ENCODE measurements at places on chromosomes 12 and 14.
A peak's percentile ranks its signal among the peaks of the same experiment; 100 is the strongest.

DNA sequence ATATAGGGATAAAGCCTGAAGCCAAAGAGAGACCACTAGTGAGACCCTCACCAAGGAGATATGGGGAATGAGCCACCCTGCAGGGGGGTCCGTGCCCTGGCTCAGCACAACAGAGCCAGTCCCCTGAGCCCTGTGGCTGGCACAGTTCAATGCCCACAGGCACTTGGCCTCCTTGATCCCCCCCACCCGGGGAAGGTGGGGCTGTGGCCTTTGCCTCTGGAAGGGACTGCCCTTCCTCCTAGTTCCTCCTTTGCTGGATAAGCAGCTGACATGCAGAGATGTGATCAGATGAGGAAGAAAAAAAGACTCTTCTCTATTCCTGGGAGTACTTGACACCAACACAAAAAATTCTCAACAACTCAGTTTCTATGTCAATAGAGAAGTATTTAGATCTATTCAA lies 19.9 kb downstream of the TTC7B start:
- DNase-seq = no peak

GRCh38 chr14:29220072-29220471 lies 453.5 kb downstream of the FOXG1 start:
- peak; percentile 99 for DNase-seq

GRCh38 chr12:90015228-90015627 lies 306.6 kb upstream of the ATP2B1 start:
- DNase-seq = no peak

DNA sequence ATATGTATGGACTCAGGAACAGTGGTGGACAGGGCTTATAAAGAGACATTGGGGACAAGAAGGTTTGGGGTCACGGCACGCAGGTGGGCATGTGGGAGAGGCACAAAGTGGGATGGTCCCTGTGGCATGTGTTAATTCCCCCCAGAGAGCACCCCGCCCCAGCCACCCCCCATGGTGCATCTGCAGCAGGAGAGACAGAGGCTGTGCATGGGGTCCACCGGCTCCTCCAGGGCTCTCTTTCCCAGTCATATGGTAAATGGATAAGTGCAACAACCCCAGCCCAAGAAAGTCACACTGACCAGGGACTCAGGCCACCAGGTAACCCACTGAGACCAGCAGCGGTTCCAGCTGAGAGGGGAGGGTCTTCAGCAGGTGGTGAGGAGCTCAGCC lies 242.1 kb downstream of the BCL11B start:
- no peak for DNase-seq

- no peak for DNase-seq
These were observed 95.6 kb downstream of the CPNE8 start for GRCh38 chr12:38809832-38810231.

- no peak for DNase-seq
These were observed 6.4 kb upstream of the HMGA2 start for GRCh38 chr12:65817866-65818265.

DNA sequence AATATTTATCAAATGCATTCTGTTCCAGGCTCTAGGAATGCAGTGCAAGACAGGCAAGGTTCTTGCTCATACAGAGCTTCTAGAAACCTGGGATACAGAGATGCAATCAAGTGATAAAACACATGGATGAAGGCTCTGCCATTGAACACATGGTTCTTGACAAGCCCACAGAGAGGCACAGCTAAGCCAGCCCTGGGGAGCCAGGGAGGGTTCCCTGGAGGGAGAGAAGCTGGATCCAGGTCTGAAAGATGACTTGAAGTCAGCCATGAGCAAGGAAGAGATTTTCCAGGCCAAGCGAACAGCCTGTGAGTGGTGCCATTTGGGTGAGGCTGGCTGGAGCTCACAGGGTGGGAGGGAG lies 66.2 kb downstream of the IRF2BPL start:
- peak; percentile 46 for DNase-seq

GRCh38 chr12:108570743-108571608 lies 8.6 kb downstream of the ISCU start:
- DNase-seq = peak; percentile 31

DNA sequence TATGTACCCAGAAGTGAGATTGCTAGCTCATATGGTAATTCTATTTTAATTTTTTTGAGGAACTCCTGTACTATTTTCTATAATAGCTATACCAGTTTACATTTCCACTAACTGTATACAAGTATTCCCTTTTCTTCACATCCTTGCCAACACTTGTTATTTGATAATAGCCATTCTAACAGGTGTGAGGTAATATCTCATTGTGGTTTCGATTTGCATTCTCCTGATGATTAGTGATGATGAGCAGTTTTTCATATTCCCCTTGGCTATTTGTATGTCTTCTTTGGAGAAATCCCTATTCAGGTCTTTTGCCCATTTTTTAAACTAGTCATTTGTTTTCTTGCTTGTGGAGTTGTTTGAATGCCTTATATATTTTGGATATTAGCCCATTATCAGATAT lies 121.3 kb downstream of the BBS10 start:
- no peak for DNase-seq

GRCh38 chr12:60174941-60175340 lies 579.1 kb downstream of the SLC16A7 start:
- no peak for DNase-seq

- no peak for DNase-seq
These were observed 198.9 kb upstream of the RGS6 start for GRCh38 chr14:71733210-71733883.

GRCh38 chr12:1619587-1619986 lies 9.4 kb upstream of the WNT5B start:
- no peak for DNase-seq

- DNase-seq = no peak
These were observed 291.6 kb downstream of the AKAP6 start for GRCh38 chr14:32620724-32621123.

- no peak for DNase-seq
These were observed 25.1 kb downstream of the TEP1 start for GRCh38 chr14:20388159-20388558.

GRCh38 chr14:74551001-74551400 lies 57.4 kb downstream of the ISCA2 start:
- no peak for DNase-seq

DNA sequence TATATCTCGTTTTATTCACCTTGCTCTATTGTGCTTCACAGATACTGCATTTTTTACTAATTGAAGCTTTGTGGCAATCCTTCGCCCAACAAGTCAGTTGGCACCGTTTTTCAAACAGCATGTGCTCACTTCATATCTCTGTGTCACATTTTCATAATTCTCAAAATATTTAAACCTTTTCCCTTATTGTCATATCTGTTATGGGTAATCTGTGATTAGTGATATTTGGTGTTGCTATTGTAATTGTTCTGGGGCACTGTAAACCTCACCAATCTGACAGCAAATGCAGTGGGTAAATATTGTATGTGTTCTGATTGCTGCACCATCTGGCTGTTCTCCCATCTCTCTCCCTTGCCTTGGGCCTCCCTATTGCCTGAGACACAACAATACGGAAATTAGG lies 191.3 kb downstream of the BTG1 start:
- DNase-seq = peak; percentile 46

DNA sequence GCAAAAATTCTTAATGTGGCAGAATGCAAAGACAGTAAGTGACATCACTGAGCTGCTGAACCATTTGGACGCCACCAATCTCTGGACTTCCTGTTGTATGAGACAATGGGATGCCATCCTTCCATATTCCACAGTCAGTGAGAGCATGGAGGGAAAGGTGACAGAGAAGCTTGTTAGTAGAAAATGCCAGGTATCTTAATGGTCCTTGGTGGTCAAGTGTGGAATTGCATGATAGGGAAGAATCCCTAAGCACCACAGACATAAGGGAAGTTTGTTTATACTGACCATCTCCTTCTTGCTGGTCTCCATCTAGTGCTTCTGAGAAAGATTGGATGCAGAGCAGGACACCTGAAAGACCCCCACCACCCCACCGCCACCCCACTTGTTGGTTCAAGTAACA lies 1410.0 kb upstream of the TMEM132C start:
- no peak for DNase-seq

DNA sequence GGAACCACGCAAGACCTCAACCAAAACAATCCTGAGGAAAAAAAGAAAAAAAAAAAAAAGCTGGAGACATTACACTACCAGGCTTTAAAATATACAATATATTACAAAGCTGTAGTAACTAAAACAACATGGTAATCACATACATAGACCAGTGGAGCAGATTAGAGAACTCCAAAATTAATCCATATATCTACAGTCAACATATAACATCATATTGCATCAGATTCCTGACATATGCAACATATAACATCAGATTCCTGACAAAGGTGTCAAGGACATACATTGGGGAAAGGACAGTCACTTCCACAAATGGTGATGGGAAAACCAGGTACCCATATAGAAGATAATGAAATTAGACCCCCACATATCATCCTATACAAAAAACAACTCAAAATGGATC lies 145.8 kb downstream of the BTG1 start:
- DNase-seq = no peak

DNA sequence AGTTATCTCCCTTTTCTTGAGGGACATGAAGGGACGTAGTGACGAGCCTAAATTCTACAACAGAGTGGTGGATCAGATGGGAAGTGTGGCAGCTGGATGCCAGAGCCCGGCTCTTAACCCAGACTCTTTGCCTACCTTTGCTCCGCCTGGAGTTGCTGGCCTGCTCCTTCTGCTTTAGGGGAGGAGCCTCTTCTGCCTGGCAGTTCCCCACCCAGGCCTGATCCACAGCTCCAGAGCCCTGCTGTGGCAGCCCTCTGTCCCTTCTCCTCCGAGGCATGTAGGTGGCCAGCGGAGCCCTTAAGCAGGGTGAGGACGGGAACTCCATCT lies 2.3 kb upstream of the PRPH start:
- peak; percentile 79 for DNase-seq

- DNase-seq = no peak
These were observed 81.1 kb downstream of the SLC24A4 start for GRCh38 chr14:92404018-92404417.

DNA sequence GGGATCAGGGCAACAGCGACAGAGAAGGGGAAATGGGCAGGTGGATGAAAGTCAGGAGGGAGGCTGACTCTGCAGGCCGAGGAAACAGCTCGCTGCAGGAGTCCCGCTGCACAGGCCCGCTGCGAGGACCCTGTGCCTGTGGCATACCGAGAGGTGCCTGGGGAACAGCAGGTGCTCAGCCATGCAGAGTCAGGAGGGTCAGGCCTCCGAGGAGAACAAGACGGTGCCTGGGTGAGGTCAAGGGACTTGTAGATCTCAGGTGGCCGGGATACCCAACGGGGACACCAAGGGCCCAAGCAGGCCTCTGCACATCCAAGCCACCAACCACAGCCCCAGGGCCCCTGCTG lies 67.5 kb downstream of the NCOR2 start:
- no peak for DNase-seq

DNA sequence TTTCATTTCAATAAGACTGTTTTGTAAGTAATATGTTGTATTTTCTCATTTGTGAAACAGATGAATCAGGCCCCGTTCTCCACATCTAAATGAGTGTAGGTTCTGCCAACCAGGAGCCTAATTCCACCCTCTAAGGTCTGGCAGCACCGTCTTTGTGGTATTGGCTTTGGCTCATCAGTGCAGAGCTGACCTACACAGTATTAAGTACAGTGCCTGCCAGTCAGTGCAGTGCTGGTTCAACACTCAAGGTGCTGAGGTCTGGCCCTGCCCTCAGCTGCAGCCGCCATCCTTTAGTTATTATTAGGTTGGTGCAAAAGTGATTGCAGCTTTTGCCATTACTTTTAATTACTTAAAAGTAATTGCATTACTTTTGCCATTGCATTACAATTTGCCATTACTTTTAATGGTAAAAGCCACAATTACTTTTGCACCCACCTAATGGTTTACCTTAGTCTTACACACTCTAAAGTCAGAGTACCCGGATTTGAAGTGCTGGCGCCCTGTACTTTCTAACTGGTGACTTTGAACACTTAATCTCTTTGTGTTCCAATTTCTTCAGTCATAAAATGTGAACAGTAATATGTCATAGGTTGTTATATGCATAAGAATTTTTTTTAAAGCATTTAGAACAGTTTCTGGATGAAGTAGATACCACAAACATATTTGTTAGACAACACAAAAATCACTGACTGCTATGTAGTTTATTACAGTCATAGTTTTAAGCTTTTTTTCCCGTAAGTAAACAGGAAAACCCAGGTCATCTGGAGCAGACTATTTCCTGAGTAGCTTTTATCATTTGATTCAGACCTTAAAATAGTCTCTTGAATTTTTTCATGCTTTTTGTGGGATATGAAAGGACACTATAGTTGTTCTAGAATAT lies 99.5 kb downstream of the SYNE2 start:
- no peak for DNase-seq

DNA sequence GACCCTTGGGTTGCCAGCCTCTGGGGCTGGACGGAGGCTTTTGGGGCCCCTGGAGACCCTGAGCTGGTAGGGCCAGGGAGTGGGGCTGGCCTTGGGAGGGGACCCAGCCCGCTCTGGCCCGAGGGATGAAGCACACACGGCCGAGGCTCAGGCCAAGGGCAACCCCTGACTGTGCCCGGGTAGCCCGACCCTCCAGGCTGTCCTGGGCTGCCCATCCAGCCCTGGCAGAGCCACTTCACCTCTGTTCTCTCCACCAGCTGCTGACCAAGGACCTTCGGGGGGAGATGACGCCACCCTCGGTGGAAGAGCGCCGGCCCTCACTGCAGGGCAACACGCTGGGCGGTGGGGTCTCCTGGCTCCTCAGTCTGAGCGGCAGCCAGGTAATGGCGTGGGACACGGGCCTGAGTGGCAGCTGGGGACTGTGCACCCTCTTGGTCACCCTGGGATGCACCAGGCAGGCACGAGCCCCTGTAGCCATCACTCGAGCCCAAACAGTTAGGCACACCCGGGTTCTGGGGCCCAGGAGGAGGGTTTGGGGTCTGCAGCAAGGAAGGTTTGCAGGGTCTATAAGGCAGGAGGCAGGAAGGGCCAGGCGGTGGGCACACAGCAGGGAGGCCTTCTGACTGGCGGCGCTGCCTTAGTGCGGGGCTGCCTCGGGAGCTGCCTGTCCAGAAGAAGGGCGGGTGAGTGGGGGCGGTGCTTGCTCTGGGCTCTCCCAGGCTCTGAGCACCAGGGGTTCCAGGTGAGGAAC lies 19.7 kb downstream of the ASPG start:
- DNase-seq = no peak

DNA sequence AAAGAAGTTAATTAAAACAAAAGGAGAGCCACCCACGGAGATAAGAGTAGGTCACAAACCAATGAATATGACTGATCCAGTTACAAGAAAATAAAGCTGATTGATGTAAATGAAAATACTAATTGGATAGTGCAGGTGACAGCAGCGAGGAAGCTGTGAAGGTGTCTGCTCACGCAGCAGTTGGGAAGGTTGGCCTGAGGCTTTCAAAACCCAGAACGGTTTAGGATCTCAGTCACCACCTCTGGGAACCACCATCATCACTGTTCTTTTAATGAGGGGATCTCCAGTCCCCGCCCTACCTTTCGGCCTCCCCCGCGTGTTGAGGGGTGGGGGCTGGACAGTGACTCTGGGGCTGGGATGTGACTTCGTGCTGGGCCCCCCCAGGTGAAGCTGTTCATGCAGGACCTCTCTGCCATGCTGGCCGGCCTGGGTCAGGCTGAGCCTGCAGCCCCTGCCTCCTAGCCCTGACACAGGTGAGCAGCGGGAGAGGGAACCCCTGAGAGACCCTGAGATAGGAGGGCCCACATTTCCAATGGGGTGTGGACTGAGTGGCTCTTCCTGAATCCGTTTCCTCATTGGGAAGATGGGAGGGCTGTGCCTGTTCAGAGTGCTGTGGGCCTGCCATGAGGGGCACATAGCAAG lies 7.8 kb downstream of the CFAP73 start:
- DNase-seq = no peak

- peak; percentile 36 for DNase-seq
These were observed 151.4 kb downstream of the MED13L start for GRCh38 chr12:116125956-116126566.

Measured in NCI-H69 (cell line).